ENCODE measurements at places on chromosomes 12 and 14. TPM values are rescaled to one million over a fixed set of nuclear protein-coding genes. Genes with fewer than 3 reads are reported as not detected.

The FUT8 gene
- 2.8 TPM for polyA plus RNA-seq

DNA sequence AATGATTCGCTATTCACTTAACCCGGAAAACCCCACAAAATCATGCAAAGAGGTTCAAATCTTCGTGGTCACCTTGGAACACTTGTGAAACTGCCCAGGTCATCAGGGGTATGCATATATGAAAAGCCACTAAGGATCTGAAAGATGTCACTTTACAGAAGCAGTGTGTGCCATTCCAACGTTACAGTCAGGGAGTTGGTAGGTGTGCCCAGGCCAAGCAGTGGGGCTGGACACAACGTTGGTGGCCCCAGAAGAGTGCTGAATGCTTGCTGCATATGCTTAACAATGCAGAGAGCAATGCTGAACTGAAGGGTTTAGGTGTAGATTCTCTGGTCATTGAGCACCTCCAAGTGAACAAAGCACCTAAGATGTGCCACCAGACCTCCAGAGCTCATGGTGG lies 51.1 kb upstream of the EIF5 start:
- H3K4me3 ChIP-seq, result no peak overlapping the region
- H3K27me3 ChIP-seq, result peaks cover 34% of the 10 kb centered on the region
- no peaks in the 10 kb centered on the region for H3K36me3 ChIP-seq
- H3K4me1 ChIP-seq, result no peaks in the 10 kb centered on the region

The ZDHHC22 gene
- polyA plus RNA-seq, result not detected

The PAH gene
- not detected for polyA plus RNA-seq

The DAO gene
- polyA plus RNA-seq, result not detected

- H3K27me3 ChIP-seq, result no peaks in the 10 kb centered on the region
- H3K4me1 ChIP-seq, result peaks cover 4% of the 10 kb centered on the region
These were observed 19.8 kb downstream of the GALNT6 start for GRCh38 chr12:51371295-51371953.

DNA sequence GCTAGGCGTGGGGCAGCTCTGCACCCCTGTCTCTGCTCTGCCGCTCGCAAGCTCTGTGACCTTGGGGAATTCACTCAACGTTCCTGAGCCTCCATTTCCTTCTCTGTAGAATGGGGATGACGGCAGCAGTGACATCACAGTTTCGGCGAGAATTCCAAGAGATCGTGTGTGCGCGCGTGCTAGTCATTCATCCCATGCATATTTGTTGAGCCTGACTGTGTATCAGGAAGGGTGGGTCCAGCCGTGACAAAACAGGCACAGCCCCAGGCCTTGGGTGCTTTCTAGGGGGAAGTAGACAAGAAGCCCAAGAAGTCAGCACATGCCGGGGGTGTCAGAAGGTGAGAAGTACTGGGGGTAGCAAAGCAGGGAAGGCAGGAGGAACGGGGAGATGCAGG lies 145.6 kb upstream of the NCOR2 start:
- peak overlapping the region; percentile 81 for H3K27ac ChIP-seq
- H3K4me3 ChIP-seq, result peak overlapping the region; percentile 22
- H3K36me3 ChIP-seq, result no peaks in the 10 kb centered on the region
- H3K4me1 ChIP-seq, result peaks cover 22% of the 10 kb centered on the region

- no peak overlapping the region for H3K4me3 ChIP-seq
- no peaks in the 10 kb centered on the region for H3K4me1 ChIP-seq
- DNase-seq, result no peak
- peaks cover 32% of the 10 kb centered on the region for H3K27me3 ChIP-seq
These were observed 617.0 kb downstream of the VRK1 start for GRCh38 chr14:97413966-97414717.

The LRTM2 gene
- not detected for polyA plus RNA-seq

DNA sequence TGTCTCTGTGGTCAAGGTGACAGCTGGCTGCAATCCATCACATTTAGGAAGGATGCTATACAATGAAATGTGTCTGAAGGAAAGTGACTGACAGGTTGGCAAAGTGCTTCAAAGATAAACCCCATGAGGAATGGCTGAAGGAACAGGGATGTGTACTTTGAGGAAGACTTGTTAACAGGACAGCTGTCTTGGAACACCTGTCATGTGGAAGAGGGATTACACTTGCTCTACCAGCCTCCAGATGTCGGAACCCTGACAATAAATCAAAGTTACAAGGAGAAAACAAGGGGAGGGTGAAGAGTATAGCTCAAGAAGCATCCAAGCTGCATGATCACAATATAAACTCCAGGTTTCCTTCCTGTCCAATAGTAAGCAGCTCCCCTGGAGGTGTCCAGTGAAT lies 147.8 kb upstream of the TMCC3 start:
- DNase-seq, result no peak
- H3K4me1 ChIP-seq, result no peaks in the 10 kb centered on the region
- no peaks in the 10 kb centered on the region for H3K27me3 ChIP-seq
- no peaks in the 10 kb centered on the region for H3K36me3 ChIP-seq
- H3K4me3 ChIP-seq, result no peak overlapping the region

DNA sequence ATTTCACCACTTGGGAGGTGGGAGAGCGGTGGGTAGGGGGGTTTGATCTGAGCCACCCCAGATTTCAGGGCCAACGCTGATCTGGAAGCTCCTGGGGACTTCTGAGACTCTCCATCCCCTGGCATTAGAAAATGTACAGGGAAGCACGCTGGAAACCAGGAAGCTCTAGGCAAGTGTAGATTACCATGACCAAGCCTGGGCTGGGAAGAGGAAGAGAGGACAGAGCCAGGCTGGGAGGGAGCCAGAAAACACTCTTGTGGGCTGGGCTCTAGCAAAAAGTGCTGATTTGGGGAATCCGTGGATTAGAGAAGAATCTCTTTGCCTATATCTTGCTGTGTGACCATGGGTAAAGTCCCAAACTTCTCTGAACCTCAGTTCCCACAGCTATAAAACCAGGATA lies 236.7 kb downstream of the BCL11B start:
- no peaks in the 10 kb centered on the region for H3K36me3 ChIP-seq
- H3K4me3 ChIP-seq, result no peak overlapping the region
- H3K4me1 ChIP-seq, result peaks cover 8% of the 10 kb centered on the region
- no peaks in the 10 kb centered on the region for H3K27me3 ChIP-seq
- no peak overlapping the region for H3K27ac ChIP-seq

The KLRG1 gene
- polyA plus RNA-seq, result 3.6 TPM

GRCh38 chr12:75994069-75994740 lies 37.4 kb downstream of the PHLDA1 start:
- H3K36me3 ChIP-seq, result no peaks in the 10 kb centered on the region
- no peaks in the 10 kb centered on the region for H3K27me3 ChIP-seq
- H3K27ac ChIP-seq, result no peak overlapping the region

DNA sequence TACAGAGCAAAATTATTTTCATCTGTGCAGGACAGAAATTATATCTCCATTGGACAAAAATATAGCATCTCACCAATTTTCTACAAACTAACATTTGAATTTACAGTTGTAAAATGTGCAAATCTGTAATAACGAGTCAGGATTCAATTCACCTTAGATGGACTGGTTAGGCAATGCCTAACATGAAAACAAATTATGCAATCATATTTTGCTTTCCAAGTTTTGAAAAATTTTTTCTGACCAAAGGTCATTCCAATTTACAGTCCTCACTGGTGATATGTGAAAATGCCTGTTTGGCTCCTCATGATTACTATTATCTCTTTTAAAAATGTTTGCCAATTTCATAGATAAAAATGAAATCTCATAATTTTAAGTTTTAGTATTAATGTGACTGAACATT lies 6.5 kb upstream of the CPM start:
- DNase-seq, result no peak
- no peak overlapping the region for H3K4me3 ChIP-seq
- H3K27me3 ChIP-seq, result no peaks in the 10 kb centered on the region
- peaks cover 19% of the 10 kb centered on the region for H3K4me1 ChIP-seq
- no peaks in the 10 kb centered on the region for H3K36me3 ChIP-seq
- H3K27ac ChIP-seq, result no peak overlapping the region

DNA sequence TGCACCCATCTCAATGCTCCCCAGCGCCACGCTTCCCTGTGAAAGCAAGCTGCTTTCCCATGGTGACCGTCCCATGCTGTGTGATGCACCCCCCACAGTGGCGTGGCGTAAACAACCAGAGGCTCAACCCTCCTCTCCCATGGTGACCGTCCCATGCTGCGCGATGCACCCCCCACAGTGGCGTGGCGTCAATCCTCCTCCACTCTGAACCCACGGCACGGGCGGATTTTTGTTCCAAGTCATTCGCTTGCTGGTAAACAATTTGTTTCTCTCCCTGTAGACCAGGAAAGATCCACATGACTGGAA lies 8.9 kb downstream of the STX2 start:
- no peak for DNase-seq
- no peaks in the 10 kb centered on the region for H3K27me3 ChIP-seq
- no peak overlapping the region for H3K27ac ChIP-seq

The NRDE2 gene
- polyA plus RNA-seq, result 5.3 TPM

DNA sequence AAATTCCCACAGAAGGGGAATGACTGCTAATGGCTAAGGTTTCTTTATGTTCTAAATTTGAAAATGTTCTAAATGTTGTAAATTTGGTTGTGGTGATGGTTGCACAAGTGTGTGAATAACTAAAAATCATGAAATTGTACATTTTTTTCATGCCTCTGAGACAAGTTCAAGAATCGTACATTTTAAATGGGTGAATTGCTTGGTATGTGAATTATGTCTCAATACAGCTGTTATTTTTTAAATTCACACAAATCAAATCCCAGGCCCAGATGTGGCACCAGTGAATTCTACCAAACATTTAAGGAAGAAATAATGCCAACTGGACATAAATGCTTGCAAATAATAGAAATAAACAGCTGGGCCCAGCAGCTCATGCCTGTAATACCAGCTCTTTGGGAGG lies 28.6 kb upstream of the RND1 start:
- DNase-seq, result no peak
- H3K27ac ChIP-seq, result no peak overlapping the region
- no peak overlapping the region for H3K4me3 ChIP-seq
- no peaks in the 10 kb centered on the region for H3K36me3 ChIP-seq
- no peaks in the 10 kb centered on the region for H3K27me3 ChIP-seq

The KLRB1 gene
- polyA plus RNA-seq, result 0.11 TPM

The KRT80 gene
- 0.08 TPM for polyA plus RNA-seq

GRCh38 chr12:52656616-52657015 lies 4.6 kb upstream of the KRT2 start:
- H3K27me3 ChIP-seq, result no peaks in the 10 kb centered on the region
- DNase-seq, result no peak
- H3K4me1 ChIP-seq, result no peaks in the 10 kb centered on the region

GRCh38 chr12:553216-554000 lies 93.7 kb downstream of the B4GALNT3 start:
- H3K4me3 ChIP-seq, result no peak overlapping the region
- peaks cover 53% of the 10 kb centered on the region for H3K4me1 ChIP-seq
- peak overlapping the region; percentile 49 for H3K27ac ChIP-seq

- no peaks in the 10 kb centered on the region for H3K36me3 ChIP-seq
- peak; percentile 19 for DNase-seq
- no peaks in the 10 kb centered on the region for H3K27me3 ChIP-seq
- no peak overlapping the region for H3K4me3 ChIP-seq
These were observed 364.7 kb downstream of the BCAT1 start for GRCh38 chr12:24584032-24584675.

- no peak overlapping the region for H3K27ac ChIP-seq
- no peak for DNase-seq
- no peaks in the 10 kb centered on the region for H3K36me3 ChIP-seq
- no peaks in the 10 kb centered on the region for H3K27me3 ChIP-seq
- H3K4me3 ChIP-seq, result no peak overlapping the region
- H3K4me1 ChIP-seq, result no peaks in the 10 kb centered on the region
These were observed 422.2 kb downstream of the NOVA1 start for GRCh38 chr14:26175658-26176057.
